ENCODE measurements at places on chromosomes 7 and 10.

GRCh38 chr10:16612115-16612980 is 90.7 kb upstream of the C1QL3 start:
- no peak for DNase-seq

- DNase-seq: no peak
Observed at GRCh38 chr7:113504142-113504541, 385.8 kb upstream of the SMIM30 start.

DNA sequence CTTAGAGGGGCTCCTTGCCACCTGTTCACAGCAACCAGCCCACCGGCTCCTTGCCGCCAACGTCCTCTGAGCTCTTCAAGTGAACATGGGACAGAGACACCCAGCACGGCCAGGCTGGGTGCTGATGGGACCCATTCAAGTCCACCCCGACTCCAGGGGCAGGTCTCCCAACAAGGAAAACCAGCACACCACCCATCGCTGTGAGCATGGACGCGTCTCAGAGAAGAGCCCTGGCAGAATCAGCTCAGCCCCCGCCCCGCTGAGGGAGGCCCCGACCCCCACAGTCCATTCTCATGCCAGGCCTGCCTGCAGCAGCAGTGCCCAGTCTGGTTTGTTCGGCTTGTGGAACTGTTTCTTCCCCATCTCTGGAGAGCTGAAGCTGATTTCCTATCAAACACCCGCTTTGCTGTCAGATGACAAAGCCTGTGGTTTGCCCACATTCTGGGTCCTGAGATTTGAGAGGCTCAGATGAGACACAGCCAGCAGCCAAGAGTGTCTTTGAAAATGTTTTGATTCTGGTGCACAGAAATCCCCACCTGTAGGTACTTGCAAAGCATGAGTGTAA is 216.6 kb downstream of the ZMYND11 start:
- peak; percentile 78 for DNase-seq

DNA sequence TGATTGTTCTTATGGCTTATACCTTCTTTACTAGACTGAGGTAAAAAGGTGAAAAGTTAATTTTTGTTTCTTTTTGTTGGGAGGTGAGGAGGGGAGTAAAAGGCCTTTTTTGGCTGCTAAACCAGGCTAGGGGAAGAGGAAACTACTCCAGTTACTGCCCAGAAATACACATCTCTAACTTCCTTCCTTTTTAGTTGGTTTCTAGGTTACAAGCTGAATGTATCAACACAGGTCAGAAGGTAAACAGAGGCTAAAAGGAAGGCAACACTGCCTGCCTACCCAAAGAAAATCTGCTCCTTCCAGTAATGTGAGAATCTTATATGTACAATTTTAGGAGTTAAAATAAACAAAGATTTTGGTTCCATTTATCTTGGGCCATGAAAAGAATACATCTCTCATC is 140.4 kb downstream of the NRBF2 start:
- DNase-seq: peak; percentile 47

GRCh38 chr10:98235846-98236245 is 32.1 kb downstream of the LOXL4 start:
- DNase-seq: no peak

GRCh38 chr7:73350306-73351068 is 22.5 kb downstream of the FKBP6 start:
- DNase-seq: no peak

GRCh38 chr7:130965515-130965914 is 231.5 kb upstream of the KLF14 start:
- no peak for DNase-seq

DNA sequence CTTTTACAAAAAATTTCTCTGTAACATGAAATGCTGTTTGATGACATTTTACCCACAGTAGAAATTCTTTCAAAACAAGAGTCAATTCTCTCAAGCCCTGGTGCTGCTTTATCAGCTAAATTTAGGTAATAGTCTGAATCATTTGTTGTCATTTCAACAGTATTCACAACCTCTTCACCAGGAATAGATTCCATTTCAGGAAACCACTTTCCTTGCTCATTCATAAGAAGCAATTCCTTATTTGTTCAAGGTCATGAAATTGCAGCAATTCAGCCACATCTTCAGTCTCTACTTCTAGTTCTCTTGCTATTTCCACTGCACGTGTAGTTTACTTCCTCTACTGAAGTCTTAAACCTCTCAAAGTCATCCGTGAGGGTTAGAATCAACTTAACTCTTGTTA is 14.1 kb downstream of the STAG3 start:
- DNase-seq: no peak

DNA sequence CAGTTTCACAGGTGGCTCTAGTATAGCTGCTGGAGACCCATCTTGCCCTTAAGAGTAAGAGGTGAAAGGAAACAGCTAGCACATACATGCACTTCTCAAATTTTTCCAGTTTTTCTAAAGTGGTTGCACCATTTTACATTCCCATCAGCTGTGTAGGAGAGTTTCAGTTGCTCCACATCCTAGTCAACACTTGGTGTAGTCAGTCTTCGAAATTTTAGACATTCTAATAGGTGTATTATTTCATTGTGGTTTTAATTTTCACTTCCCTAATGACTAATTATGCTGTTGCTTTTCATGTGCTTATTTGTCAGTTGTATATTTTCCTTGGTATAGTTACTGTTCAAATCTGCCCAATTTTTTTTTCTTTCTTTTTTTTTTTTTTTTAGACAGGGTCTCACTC is 9.5 kb upstream of the HACD1 start:
- DNase-seq: no peak

DNA sequence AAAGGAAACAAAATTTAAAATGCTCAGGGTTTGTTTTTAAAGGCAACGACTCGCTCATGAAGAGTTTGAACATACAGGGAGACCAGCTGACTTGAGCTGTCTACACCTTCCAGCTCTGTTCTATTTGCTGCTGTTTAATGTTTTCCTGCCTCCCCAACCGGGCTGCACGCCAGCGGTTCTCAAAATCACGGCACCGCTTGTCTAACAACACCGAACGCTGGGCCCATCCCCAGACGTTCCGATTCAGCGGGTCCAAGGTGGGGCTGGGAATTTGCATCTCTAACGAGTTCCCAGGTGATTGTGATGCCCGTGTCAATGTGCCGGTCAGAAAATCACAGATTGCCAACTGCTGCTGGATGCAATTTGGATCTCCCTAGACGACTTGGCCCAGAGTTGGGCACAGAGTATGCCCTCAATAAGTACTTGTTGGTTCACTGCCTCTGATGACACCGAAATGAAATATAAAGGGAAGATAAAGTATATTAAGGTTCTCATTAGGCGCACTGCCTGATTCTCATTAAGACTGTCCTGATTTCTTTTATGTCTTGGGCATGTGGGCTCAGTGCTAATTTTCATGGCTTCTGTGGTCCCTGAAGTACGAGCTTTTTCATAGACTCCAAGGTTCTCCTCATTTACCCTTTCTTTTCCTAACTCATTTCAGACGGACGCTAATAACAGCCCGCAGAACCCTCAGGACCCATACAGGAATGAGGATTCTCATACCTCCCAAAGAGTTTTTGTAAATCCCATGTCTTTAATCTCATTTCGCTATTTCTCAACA is 28.5 kb downstream of the CELF2 start:
- no peak for DNase-seq

GRCh38 chr10:28307267-28307666 is 4.4 kb upstream of the MPP7 start:
- DNase-seq: no peak

- DNase-seq: no peak
Observed at GRCh38 chr7:30984359-30985107, 20.8 kb downstream of the GHRHR start.

DNA sequence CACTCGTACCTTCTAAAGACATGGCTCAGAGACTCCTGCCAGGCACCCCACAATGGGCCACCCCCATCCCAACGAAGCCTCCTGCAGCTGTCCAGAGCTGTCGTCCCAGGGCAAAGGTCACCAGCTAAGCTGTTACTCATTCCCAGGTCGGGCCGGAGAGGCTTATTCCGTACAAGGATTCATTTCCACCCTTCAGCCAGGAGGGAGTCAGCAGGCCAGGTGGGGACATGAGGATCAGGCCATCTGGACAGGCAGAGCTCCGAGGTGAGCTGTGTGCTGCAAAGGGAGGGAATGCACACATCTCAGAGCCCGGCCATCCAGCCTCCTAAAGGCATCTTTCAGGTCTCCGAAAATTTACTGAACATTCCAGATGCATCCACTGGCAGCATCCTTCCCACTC is 63.9 kb upstream of the NANOS1 start:
- no peak for DNase-seq

GRCh38 chr7:92904244-92905131 is 68.1 kb upstream of the CDK6 start:
- DNase-seq: peak; percentile 79

DNA sequence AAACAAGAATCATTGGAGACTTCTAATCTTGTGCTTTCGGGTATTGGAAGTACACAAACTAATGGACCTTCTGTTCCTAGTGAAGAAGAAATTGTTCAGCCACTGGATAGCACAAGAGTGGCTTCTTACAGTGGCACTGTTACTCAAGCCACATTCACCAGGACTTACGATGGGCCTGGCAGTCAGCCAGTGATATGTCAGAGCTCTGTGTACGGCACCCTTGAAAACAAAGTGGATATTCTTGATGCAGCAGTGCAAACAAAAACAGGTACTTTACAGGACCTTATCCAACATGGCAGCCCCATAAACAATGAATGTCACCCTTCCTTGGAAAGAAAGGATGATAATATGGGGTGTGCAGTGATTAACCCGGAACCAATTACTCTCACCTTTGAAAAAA is 61.6 kb downstream of the TASOR2 start:
- no peak for DNase-seq

GRCh38 chr7:115662120-115662519 is 368.4 kb downstream of the TFEC start:
- DNase-seq: no peak

GRCh38 chr10:98414932-98415730 is at the start of gene PYROXD2:
Gene PYROXD2, minus strand, starts transcription at chr10:98415182. Its CDS starts 47 bp downstream, at chr10:98415135.
- DNase-seq: peak; percentile 43

DNA sequence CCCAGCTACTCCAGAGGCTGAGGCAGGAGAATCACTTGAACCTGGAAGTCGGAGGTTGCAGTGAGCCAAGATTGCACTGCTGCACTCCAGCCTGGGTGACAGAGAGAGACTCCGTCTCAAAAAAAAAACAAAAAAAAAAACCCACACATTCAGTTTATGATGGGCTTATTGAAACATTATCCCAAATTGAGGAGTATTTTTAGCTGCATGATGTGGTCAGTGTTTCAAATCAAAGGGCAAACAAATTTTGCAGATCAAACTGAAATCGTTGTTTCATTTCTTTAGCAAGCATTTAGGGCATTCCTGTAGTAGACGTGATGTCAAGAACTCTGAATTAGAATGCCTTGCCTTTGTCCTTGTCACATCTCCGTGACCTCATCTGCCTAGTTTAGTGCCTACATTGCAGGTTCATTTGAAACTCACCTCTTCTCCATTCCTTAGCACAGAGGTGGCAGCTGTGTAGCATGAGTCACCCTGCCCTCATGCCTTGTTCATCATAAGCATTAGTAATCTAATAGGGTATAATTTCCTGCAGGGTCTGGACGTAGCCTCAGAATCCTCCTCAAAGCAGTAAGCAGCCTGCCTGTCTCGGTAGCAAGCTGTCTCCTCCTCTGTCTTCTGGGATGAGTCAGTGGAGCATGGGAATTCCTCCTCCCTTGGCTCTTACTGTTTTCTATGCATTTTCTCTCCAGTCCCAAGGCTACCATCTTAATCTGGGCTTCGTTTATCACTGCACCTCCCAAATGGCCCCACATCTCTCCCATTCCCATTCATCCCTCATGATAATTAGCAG is 73.8 kb downstream of the CUL1 start:
- DNase-seq: peak; percentile 17

- no peak for DNase-seq
Observed at GRCh38 chr7:157744786-157745601, 408.2 kb downstream of the DNAJB6 start.

GRCh38 chr7:155299535-155300202 is 2.0 kb downstream of the INSIG1 start:
- peak; percentile 9 for DNase-seq

GRCh38 chr7:13989126-13989948 is at the start of gene ETV1:
Gene ETV1, minus strand, starts transcription at chr7:13989666. Its CDS starts 614 bp downstream, at chr7:13989052.
- DNase-seq: no peak

GRCh38 chr7:111077001-111077400 is 13.9 kb upstream of the LRRN3 start:
- DNase-seq: no peak

- no peak for DNase-seq
Observed at GRCh38 chr7:21108182-21108581, 319.7 kb upstream of the SP4 start.

DNA sequence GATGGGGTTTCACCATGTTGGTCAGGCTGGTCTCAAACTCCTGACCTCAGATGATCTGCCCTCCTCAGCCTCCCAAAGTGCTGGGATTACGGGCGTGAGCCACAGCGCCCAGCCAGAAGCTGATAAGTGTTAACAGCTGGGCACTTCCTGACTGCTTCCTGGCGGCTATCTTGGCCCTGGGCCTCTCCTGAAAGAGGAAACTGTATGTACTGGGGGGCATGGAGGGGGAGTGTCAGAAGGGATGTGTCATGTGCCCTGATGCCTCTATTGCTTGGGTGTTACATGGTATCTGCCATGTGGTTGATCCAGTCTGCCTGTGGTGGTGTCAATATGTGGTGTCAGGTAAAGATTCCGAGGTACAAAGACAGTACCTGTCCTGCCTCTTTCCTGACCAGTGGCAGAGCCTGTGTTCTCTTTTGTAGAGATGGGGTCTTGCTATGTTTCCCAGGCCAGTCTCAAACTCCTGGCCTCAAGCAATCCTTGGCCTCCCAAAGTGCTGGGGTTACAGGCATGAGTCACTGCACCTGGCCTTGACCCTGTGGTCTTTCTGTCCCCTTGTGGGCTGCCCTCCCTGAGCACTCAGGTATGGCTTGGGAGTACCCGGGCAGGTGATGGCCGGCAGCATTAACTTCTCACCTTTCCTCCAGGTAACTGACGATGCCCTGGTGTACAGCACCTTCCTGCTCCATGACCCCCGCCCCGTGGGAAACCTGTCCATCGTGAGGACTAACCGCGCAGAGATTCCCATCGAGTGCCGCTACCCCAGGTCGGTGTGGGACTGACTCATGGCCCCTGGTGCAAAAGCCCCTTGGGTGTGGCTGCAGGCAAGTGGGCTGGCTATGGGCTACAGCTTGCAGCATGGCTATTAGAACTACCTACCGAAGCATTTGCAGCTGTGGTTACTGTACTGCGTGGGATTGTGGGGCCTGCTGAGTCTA is 4.4 kb downstream of the ZP3 start:
- no peak for DNase-seq

DNA sequence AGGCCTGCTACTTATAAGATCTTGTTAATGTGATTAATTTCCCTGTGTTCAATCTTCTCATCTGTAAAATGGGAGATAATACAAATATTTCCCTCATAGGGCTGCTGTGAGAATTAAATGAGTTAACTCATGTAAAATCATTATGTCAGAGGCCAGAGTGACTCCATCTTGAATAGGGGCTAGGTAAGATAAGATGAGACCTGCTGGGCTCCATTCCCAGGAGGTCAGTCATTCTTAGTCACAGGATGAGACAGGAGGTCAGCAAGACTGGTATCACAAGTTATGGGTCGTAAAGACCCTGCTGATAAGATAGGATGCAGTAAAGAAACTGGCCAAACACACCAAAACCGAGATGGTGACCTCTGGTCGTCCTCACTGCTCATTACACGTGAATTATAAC is 200.7 kb downstream of the CYP26A1 start:
- DNase-seq: no peak
